ENCODE measurements at places on chromosomes 1 and 21.
A peak's percentile ranks its signal among the peaks of the same experiment; 100 is the strongest.

- no peak for DNase-seq
These were observed 65.0 kb upstream of the DISP3 start for GRCh38 chr1:11413986-11414391.

GRCh38 chr1:87686136-87686495, 357.4 kb downstream of the LMO4 start:
- DNase-seq, result no peak

- DNase-seq, result no peak
These were observed 41.3 kb upstream of the PSEN2 start for GRCh38 chr1:226829105-226829504.

DNA sequence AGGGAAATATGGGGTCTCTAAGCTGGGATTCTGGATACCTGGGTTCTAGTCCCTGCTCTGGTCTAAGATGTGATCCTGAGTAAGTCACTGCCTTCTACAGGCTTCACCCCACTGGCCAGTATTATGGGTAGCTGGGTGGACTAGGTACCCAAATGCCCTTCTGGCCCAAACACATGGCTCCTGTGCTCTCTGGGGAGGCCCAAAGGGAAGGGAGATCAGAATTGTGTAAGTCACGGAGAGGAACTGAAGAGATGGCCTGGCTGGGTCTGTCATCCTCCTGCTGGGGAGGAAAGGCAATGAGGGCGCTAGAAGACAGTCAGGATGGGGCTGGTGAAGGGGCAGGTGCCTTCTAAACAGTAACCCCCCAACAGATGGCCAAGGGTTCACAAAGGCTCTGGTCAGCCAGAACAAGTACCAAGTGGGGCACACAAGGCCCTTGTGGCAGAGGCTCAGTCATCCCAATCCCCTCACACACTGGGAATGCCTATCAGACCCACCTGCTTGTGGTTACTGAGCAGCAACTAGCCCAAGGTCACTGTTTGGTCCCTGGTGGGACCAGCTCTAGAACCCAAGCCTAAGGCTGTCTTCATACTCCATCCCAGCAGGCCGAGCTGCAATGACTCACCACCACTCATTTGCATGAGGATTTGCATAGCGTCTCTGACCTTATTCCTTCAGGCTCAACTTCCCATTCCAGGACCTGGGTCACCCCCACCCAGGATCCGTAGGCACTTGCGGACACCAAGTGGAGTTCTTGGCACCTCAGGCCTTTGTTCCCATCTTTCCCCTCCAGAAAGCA, 9.2 kb downstream of the MEF2D start:
- no peak for DNase-seq

DNA sequence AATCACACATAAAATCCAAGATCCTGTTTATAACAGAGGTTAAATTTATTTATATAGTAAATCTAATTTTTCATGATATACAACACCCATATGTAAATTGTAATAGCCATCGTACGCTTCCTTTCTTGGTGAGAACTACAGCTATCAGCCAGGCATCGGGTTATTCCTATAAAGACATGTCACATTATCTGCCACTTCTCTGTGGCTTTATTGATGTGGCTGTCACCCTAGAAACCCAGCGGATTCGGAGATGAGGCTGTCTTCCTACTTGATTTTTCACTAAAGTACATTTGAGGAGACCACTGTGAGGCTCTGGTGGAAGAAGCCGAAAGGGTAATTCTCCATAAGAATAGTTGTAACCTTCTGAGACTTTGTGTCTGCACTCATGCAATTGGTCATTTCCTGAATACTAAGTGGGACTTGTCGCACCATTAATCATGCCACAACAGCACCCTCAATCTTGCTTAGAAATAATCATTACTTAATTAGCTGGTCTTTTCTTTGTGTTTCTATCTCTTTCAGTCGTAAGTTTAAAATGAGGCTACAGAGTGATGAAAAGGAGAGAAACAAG, 106.0 kb downstream of the NTNG1 start:
- DNase-seq, result no peak

DNA sequence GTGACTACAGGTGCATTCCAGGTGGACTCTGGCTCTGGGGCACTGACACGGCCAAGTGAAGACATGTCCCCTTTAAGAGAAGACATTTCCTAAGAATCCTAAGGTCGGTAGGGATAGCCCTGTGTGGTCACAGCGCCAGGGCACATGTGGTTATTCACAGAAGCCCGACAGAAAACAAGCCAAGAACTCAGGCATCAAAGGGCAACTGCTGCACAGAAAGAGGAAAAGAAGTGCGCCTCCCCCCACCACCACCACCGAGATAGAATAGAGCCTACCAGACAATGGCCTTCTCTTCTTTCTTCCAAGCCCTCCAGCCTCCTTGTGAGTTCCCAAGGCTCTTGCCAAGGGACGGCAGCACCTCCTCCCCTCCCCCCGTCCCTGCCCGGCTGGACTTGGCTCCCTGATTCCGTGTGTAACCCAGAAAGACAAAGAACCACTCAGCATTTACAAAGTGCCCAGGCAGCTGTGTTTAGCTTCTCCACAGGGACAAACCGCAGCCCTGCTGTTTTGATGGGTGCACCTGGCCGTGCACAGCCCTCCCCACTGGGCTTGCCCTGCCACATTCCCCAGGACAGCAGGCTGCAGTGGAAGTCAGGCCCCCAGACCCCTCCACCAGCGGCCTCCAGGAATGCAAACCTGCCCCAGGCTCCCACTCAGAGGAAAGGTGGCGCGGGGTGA, 30.2 kb downstream of the TMPRSS2 start:
- no peak for DNase-seq

DNA sequence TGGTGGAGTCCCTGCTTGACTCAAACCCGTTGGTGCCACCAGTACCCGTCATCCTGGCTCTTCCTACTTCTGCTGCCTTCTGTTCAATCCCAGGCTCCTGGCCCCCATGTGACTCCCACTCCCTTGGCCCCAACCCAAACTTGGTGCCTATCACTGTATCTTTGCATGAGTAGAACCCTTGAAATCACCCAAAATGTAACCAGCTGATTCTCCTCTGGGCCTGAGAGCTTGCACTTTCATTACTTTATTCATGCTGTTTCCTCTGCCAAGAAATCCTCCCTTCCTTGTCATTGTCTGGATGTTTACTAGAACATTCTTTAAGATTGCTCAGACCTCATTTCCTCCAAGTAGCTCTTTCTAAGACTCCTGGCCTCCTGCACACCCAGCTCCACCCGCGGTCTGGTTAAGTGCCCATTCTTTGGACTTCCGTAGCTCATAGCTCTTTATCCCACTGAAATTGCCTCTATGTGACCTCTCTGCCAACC, 15.7 kb downstream of the PTAFR start:
- DNase-seq, result no peak

GRCh38 chr1:153794624-153795329, 19.6 kb downstream of the SLC27A3 start:
- DNase-seq, result no peak

DNA sequence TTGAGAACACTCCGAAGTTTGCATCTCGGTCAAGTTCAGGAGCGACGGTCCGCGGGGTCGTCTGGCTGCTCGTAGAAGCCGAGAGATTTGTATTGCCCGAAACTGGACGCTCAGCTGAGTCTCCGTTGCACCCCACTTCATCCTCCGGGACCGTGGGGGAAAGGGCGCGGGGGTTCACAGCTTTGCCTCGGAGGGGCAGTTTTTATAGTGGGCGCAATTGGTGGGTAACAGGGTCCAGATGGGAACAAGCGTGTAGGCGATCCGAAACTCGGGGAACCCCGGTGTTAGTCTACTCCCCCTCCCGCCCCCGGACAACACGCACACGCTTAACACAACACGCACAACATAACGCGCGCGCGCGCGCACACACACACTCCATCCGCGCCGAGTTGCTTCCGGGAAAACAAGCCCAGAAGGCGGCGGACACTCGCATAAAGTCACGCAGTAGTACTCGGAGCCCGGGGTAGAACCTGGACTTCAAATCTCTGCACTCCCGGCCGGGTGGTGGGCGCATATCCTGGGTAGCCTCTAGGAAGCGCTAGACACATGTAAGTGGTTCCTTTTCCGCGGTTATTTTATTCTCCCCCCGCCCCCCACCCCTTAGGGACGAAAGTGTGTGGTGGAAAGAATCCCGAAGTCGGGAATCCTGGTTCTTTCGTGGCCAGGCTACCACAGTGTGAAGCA, 1.1 kb upstream of the JUN start:
- peak; percentile 67 for DNase-seq

GRCh38 chr1:163163881-163164582, 38.7 kb downstream of the RGS5 start:
- DNase-seq, result peak; percentile 9

- no peak for DNase-seq
These were observed 18.4 kb downstream of the HIPK1 start for GRCh38 chr1:113947388-113948107.
